ENCODE measurements at places on chromosomes 13 and 19. TPM values are rescaled to one million over a fixed set of nuclear protein-coding genes. Genes with fewer than 3 reads are reported as not detected.
A peak's percentile ranks its signal among the peaks of the same experiment; 100 is the strongest.

CSNK1G2 gene
- total RNA-seq, result 96.6 TPM

ZNF471 gene
- 3.1 TPM for total RNA-seq

IL12RB1 gene
- not detected for total RNA-seq

SLITRK6 gene
- total RNA-seq, result not detected

FXYD1 gene
- total RNA-seq, result not detected

SGCG gene
- not detected for total RNA-seq

CYP4F2 gene
- not detected for total RNA-seq

GRIN3B gene
- 0.69 TPM for total RNA-seq

CACNG6 gene
- 4.0 TPM for total RNA-seq

RGL3 gene
- total RNA-seq, result 1.7 TPM

RASL11A gene
- 1.3 TPM for total RNA-seq

KLK14 gene
- total RNA-seq, result not detected

FUT3 gene
- total RNA-seq, result not detected

ZNF443 gene
- total RNA-seq, result 3.2 TPM

ZNF382 gene
- total RNA-seq, result 4.3 TPM

IZUMO4 gene
- 1.1 TPM for total RNA-seq

- no peak for DNase-seq
Observed at GRCh38 chr13:73715114-73715910, 418.9 kb downstream of the KLF12 start.

DNA sequence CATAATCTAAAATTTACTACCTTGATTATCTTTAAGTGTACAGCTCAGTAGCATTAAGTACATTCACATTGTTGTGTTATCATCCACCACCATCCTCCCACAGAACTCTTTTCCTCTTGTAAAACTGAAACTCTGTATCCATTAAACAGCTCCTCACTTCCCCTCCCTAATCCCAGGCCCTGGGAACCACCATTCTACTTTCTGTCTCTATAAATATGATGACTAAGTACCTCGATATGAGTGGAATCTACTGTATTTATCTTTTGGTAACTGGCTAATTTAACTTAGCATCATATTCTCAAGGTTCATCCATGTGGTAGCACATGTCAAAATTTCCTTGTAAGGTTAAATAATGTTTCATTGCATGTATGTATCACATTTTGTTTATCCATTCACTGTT lies 49.0 kb upstream of the POMP start:
- DNase-seq, result no peak

DNA sequence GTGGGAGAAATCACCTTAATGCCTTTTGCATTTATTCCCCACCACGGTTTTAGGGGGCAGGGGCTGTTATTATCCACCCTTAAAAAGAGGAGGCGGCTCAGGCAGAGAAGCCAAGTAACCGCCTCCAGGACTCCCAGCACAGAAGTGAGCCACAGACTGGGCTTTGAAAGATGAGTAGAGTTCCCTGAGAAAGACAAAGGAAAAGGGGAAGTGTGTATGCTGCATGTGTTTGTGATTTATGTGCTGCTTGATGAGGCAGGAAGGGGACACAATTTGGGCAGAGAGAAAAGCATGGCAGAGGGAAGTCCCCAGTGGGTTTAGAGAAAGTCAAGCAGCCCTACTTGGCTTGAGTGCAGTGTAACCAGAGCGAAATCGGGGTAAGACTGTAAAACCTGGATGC lies 85.0 kb downstream of the DOCK9 start:
- DNase-seq, result peak; percentile 40

- no peak for DNase-seq
Observed at GRCh38 chr19:33653684-33654083, 31.9 kb downstream of the CHST8 start.

GRCh38 chr13:110367620-110368019 lies 60.5 kb downstream of the COL4A2 start:
- DNase-seq, result no peak

- peak; percentile 65 for DNase-seq
Observed at GRCh38 chr19:43446746-43447489, 18.5 kb downstream of the LYPD3 start.

DNA sequence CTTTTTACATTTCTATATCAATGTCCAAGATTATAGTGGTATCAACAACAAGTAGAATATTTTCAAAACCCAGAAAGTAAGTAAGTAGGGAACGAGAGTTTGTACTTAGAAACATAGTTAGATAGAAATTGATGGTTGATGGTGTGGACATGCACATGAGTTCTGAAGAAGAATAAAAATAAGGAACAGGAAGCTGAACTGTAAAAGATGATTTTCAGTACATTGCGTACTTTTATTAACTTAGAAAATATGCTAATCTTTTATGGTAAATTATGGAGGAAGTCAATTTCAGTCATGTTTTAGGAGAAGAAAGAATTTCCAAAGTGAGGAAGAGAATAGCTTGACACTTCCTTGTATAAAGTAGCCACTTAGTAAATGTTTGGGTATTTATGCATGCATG lies 12.3 kb upstream of the GPR18 start:
- DNase-seq, result no peak

GRCh38 chr19:56617531-56617930 lies 22.4 kb downstream of the ZNF71 start:
- no peak for DNase-seq

GRCh38 chr13:22399801-22400420 lies 729.0 kb downstream of the FGF9 start:
- DNase-seq, result no peak

DNA sequence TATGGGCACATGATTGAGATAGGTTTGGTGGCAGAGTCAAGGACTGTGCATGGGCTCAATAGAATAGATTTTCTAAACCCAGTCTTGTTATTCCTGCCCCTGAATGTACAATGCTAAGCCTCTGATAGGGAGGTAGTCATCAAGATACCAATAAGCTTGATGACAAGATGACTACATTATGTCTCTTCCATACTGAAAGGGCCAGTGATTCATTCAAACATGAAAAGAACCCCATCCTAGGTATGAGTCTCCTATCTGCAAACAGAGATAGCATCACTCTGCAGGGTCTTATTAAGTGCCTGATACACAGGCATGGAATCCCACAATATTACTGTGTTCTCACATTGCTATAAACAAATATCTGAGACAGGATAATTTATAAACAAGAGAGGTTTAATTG lies 40.3 kb upstream of the UFM1 start:
- DNase-seq, result no peak

- no peak for DNase-seq
Observed at GRCh38 chr19:1446713-1447481, 3.0 kb upstream of the APC2 start.

- no peak for DNase-seq
Observed at GRCh38 chr19:40671404-40671803, 19.0 kb downstream of the NUMBL start.

GRCh38 chr13:67792151-67792676 lies 562.1 kb upstream of the PCDH9 start:
- no peak for DNase-seq

DNA sequence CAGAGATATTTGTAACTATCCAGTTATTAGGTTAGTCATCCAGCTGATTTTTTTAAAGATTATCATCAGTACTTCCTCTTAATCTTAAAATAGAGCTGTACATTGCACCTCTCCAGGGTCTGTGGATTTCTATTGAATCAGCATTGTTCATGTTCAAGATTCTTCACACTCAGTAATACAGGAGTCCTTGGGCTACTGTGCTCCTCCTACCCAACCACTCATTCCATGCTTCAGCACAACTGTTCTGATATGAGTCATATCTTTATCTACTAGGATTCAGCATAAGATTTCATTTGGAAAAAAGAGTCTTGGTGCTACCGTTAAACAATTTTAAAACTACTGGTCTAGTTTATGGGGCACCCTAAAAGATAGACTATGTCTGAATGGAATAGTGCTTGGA lies 357.8 kb downstream of the DCT start:
- no peak for DNase-seq

GRCh38 chr19:10269333-10270179 lies 1.4 kb upstream of the ICAM1 start:
- peak; percentile 90 for DNase-seq

- peak; percentile 44 for DNase-seq
Observed at GRCh38 chr13:98986226-98986846, 8.5 kb upstream of the DOCK9 start.

DNA sequence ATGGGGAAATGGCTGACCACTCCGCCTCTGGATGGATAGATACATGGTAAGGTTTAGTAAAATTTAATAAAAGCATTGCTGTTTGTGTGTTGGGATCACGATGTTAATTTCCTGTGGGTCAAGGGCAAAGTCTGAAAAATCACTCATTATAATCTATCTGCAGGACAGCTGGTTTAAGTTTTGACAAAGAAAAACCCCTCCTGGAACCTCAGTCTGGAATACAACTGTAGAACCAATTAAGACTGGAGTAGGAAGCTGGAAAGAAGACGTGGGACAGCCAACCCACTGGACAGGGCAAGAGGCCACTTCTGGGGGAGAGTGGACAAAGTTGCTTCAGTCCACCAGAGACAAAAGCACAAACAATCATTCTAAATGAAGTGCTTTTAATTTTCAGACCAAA lies 1.6 kb upstream of the PRKACA start:
- DNase-seq, result no peak

DNA sequence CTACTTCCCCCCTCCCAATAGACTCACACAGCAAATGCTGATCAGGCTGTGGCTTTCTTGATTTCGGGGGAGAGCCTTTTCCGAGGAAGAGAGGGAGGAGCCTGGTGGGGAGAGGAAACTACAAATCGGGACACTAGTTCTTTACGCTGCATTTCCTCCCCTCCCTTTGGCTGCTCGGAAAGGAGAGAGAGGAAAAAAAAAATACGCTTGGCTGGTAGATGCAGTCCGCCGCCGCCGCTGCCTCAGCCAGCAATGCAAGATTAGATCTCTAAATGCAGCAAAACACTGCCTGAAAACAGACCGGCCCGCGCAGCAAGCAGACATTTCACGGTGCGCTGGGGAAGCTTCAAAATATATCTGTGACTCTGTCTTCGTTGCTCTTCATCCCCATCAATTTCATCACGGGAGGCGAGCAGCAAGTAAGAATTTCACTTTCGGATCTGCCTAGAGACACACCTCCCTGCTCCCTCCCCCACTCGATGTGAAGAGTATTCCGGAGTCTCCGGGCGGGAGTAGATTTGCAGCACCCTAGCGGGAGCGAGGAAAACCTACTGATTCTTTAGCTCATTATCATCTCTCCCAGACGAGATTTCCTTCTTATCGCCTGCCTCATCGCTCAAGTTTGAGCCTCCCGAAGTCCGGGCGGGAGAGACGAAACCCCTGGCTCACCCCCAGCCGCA lies at the start of gene PCDH17:
Gene PCDH17, plus strand, starts transcription at position 149 of the 680 bp plus-strand sequence. CDS start 803 bp downstream, outside the sequence.
- peak; percentile 65 for DNase-seq

GRCh38 chr13:31093145-31093885 lies 68.4 kb downstream of the HSPH1 start:
- no peak for DNase-seq

DNA sequence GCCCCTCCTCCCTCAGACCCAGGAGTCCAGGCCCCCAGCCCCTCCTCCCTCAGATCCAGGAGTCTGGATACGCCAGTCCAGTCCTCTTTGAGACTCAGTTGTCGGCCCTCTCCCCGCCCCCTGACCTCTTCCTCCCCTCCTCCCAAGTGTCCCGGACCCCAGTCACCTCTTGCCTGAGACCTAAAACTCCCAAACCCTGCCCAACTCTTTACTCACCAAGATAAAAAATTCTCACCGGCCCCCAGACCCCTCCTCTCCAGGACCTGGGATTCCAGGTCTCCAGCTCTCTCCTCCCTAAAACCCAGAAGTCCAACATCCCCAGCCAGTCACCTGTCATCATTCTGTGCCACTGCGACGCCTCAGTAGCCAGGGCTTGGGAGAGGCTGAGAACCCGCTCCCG lies 1.4 kb upstream of the HSD17B14 start:
- DNase-seq, result no peak

DNA sequence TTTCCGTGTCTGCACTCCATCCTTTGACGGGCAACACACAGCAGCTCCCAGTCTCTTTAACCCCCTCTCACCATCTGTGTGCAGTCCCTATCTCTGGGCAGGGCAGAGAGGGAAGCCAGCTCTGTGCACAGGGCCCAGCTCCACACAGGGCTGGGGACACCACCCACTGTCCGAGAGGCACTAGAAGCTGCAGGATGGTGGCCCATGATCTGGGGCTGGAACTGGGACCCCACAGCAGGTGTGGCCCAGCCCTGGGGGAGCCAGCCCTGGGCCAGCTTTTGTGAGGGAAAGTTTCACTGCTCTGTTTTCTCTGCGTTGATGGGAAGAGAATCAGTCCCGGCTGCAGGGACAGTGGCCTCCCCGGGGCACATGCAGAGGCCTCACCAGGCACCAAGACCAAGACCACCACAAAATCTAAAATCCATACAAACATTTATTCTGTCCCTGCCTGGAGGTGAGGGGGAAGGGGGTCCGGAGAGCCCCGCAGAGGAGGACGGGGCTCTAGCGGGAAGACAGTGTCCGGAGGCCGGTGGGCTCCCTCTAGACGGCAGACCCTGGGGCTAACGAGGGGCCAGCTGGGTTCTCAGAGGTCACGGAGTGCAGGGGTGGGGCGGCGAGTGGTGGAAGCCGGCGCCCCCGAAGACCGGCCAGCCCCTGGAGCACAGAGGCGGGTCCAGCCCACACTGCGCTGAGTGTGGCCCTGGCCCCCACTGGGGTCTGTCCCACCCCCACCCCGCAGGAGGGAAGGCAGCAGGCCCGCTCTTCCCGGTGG lies 2.9 kb upstream of the ATP8B3 start:
- no peak for DNase-seq

GRCh38 chr13:106467427-106468122 lies 67.9 kb downstream of the EFNB2 start:
- no peak for DNase-seq

GRCh38 chr13:21541980-21542379 lies 62.0 kb downstream of the MICU2 start:
- no peak for DNase-seq

- DNase-seq, result no peak
Observed at GRCh38 chr13:60453490-60453889, 56.5 kb downstream of the TDRD3 start.

- no peak for DNase-seq
Observed at GRCh38 chr13:24672141-24673132, 7.8 kb upstream of the ATP12A start.

- no peak for DNase-seq
Observed at GRCh38 chr13:110103026-110103425, 203.9 kb downstream of the COL4A1 start.

DNA sequence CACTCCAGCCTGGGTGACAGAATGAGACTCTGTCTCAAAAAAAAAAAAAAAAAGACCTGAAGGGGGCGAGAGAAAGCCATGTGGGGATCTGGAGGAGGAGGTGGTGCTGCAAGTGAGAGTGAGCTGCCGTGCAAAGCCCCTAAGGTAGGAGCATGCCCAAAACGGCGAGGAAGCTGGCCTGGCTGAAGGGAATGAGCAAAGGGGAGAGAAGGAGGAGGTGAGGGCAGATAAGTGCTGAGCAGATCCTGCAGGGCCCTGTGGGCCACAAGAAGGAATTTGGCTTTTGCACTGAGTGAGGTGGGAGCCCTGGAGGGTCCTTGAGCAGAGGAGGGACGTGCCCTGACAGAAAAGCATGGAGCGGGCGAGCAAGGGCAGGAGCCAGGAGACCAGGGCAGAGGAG lies 19.4 kb upstream of the ADGRE5 start:
- DNase-seq, result no peak

DNA sequence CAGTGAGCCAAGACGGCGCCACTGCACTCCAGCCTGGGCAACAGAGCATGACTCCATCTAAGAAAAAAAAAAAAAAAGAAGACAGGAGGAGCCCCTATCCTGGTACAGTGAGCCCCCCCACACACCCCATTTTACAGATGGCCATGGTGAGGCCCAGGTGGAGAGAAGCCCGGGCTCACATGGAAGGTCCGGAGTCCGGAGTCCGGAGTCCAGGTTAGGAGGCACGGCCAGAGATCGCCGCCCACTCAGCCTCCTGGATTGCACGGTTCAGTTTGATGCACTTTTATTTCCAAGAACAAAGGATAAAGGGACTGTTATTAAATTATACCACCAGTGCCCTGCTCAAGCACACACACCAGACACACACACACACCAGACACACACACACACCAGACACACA lies 11.3 kb upstream of the BTBD2 start:
- no peak for DNase-seq

Measured in endothelial cell of umbilical vein (primary cell).